ENCODE measurements at places on chromosomes 16 and 17.

GRCh38 chr16:69526831-69527655 is 38.7 kb upstream of the NFAT5 start:
- no peak for DNase-seq

DNA sequence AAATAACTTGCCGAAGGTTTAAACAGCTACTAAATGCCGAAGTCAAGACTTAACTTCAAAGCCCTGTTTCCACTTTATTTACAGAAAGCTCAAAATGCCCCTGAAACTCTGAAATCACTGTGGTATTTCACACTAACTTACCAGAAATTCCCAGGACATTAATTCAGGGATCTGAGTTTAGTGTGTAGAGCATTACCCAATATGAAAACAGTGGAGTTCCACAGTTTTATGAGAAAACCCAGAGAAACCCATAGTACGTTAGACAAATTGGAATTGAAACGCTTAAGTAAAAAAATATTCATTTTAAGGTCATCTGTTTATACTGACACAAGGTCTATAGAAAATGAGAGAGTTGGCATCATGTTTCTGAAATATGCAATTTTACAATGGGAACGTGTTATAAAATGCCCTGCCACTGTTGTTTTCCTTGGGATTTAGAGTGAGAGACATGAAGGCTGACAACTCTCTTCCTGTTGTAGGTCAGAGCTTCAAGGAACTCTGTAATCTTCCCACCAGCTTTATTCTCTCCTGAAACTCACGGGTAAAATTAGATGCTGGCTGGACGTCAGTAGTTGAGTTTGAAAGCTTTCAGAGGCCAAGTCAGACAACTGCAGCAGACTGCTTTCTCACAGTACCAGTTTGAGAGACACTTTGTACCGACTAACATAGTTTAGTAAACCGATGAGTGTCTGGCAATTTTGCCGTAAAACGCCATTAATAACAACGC is 139.4 kb upstream of the TBX2 start:
- DNase-seq = no peak

- DNase-seq = no peak
These were observed 35.5 kb upstream of the HLF start for GRCh38 chr17:55229276-55229675.

DNA sequence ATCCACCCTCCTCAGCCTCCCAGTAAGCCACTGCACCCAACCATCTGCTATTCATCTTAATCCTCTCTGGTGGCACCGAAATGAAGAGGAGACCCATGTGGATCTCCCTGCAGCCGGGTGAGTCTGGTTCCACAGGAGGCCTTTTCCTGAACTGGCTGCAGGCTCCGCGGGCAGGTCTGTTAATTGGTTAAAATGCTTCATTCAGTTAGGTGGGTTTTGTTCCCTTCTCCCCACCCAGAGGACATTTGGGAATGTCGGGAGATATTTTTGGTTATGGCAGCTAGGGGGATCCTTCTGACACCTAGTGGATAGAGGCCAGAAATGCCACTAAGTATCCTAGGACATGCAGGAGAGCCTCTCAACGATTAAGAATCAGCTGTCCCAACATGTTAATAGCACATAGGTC is 16.7 kb downstream of the C16orf54 start:
- no peak for DNase-seq

- DNase-seq = no peak
These were observed 776.1 kb downstream of the KCNJ2 start for GRCh38 chr17:70945386-70945785.

DNA sequence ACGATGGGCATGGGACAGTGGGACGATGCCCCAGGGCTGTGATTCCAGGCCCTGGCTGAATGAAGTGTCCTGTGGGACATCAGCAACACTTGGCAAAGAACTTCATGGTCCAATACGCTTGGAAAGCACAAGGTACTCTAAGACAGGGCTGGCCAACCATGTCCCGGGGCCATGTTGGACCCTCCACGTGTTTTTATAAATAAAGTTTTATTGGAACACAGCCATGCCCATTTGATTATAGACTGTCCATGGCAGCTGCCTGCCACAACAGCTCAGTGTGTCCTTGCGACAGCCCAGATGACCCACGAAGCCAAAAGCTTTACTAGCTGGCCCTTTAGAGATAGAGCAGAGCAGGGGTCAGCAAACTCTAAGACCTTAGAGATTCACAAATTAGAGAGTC is 282.1 kb downstream of the C16orf95 start:
- no peak for DNase-seq

GRCh38 chr17:71085238-71086033 is 916.1 kb downstream of the KCNJ2 start:
- no peak for DNase-seq

GRCh38 chr17:2054512-2055291 is at the start of gene HIC1:
HIC1 (plus strand) TSS chr17:2055103; CDS start chr17:2056691, 1,588 bp downstream.
- DNase-seq = peak; percentile 49

DNA sequence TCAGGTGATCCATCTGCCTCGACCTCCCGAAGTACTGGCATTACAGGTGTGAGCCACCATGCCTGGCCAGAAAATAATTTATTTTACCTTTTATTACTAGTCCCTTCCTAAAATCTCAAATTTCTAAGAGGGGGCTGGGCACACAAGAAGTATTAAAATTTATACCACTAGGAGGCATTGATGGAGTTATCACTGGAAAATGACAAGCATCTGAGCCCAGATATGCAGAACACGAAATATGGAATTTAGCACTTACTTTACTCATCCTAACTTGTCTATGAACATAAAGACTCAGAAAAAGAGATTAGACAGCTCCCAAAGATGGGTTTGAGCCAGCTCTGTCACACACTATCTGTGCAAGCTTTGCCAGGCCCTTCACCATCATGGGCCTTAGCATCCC is 46.4 kb downstream of the STAT5A start:
- no peak for DNase-seq

GRCh38 chr16:30888856-30889499 is 4.9 kb downstream of the BCL7C start:
- no peak for DNase-seq

- no peak for DNase-seq
These were observed 77.9 kb upstream of the TANC2 start for GRCh38 chr17:62888148-62888547.

DNA sequence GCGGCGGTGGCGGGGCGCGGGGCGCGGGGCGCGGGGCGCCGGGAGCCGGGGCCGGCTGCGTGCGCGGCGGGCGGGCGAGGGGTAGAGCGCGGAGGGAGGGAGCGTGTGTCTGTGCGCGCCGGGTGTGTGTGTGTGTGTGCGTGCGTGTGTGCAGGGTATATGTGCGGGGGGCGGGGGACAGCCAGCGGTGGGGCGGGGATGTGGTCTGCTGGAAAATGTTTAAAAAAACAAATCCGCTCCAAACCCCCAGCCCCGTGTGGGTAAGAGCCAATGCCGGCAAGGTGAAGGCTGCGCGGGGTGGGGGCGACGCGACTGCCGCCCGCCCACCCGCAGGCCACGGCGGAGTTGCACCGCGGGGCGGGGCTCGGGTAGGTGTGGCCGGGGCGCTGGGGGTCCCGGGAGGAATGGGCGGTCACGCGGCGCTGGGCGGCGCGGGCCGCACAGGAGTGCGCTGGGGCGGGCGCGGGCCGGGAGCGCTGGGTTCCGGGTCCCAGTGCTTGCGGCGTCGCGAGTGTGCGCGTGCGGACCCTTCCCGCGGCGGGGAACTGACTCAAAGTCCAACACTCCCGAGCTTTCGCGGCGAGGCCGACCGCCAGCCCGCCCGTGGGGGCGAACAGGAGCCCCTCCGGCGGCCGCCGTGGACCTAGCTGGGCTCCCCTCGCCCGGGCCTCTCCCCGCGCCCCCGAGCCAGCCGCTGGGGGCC is at the start of gene CYGB:
TSS of gene CYGB (minus strand) at position 132 of the 703 bp plus-strand sequence. CDS start 167 bp downstream, outside the sequence.
- no peak for DNase-seq

DNA sequence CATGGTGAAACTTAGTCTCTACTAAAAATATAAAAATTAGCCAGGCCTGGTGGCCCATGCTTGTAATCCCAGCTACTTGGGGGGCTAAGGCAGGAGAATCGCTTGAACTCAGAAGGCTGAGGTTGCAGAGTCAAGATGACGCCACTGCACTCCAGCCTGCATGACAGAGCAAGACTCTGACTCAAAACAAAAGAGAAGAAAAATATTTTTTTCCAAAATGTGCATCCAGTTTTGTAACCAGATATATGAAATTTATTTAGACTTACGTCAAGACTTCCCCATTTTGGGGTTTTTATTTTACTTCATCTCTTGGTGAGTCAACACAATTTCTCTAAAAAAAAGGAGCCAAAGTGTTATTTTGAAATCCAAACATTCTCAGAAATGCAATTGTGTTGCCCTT is 5.5 kb upstream of the TM4SF5 start:
- no peak for DNase-seq

GRCh38 chr16:4358831-4359561 is 7.9 kb upstream of the PAM16 start:
- peak; percentile 67 for DNase-seq

GRCh38 chr16:4846503-4846900 is 586 bp downstream of the GLYR1 start:
- DNase-seq = no peak

GRCh38 chr16:4381935-4382794 is 10.5 kb downstream of the VASN start:
- DNase-seq = no peak

DNA sequence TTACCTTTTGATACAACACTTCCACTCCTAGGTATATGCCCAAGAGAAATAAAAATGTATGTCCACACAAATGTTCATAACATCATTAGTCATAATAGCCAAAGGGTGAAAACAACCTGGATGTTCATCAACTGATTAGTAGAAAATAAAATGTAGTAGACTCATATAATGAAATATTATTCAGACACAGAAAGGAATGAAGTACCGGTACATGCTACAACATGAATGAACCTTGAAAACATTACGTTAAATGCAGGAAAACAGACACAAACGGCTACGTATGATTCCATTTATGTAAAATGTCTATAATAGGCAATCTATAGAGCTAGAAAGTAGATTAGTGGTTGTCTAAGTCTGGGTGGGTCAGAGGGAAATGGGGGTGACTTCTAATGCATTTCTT is 358.5 kb downstream of the CA10 start:
- DNase-seq = no peak
